Left lobe of liver (tissue), 2 donors: ENCODE measurements at places on chromosomes 4 and X. TPM values are rescaled to one million over a fixed set of nuclear protein-coding genes. Genes with fewer than 3 reads are reported as not detected.

DNA sequence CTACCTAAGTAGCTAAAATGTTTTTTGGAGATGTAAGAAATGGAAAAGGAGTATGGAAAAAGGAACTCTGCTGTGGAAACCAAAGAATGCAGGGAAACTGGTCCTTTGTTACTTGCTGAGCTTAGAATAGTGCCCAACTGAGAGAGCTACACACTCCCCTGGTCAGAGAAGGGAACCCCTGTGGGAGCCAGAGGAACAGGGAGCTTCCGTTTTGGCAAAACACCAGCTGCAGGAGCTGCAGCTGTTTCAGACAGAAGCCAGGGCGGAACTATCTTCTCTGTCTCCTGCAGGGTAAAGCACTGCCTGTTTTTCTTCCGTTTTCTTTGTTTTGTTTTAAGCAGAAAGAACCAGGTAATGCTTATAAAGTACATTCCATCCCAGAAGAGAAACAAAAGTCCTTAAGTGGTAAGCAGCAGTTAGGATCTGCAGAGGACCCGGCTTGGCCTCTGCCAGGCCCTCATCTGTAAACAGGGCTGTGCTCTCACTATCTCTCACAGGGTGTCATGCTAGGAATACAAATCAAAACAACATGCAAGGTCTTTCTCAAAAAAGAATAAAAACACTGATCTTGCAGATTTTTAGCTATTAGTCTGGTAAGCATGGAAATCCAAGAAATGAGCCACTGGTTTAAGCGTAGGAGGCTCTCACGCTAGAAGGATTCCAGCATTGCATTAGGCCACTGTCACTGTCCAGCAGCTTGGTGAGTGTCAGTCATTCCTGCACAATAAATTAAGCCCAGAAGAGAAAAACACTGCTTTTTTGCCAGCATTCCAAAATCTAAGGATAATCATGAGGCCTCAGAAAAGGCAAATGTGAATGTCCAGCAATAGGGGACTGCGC is 76.1 kb downstream of the CHST7 start:
- DNase-seq: no peak

The PPP1R2C gene
- not detected for total RNA-seq

The SH3TC1 gene
- total RNA-seq: 33.3 TPM

The ZNF718 gene
- total RNA-seq: 1.6 TPM

GRCh38 chr4:12447451-12447850 is 1018.8 kb upstream of the HS3ST1 start:
- no peak for DNase-seq

DNA sequence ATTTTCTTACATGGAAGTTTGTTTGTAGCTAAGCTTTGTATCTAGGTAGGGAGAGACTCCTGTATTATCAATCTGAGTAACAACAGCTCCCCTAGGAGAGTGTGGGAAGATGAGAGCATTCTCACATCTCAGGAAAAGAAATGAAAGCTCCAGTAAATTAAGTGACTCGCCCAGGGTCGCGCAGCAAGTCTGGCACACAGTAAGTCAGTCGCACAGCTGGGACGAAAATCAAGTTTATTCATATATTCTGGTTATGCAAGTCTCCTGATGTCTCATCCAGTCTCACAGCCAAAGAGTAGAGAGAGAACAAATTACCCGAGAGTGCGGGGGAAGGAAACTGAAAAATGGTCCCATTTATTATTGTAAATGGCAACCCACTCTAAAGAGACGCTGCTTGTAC is 216.1 kb downstream of the STK32B start:
- DNase-seq: no peak

The HSD17B13 gene
- total RNA-seq: 77.7 TPM

- no peak for DNase-seq
Measured at GRCh38 chr4:171817026-171817425, 3.8 kb downstream of the GALNTL6 start.

GRCh38 chrX:139506333-139506732 is 24.2 kb upstream of the F9 start:
- no peak for DNase-seq

DNA sequence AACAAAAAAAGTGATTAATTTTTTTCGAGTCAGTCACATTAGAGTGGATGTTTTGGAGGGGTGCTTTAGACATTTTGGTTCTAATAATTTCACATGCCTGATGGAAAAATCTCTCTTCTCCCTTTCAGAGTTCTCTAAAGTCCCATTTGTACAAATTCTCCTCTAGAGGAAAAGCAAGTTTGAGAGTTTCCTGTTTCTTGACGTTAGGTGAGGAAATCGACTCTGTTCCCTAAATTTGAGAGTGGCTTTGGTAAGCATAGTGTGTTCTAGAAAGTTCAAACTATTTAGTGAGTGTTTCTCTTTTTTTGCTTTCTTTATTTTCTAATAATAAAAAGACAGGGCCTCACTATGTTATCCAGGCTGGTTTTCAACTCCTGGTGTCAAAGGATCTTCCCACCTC is 1.6 kb upstream of the ATP6AP2 start:
- no peak for DNase-seq

- no peak for DNase-seq
Measured at GRCh38 chrX:133369065-133369464, 46.2 kb downstream of the GPC4 start.

GRCh38 chr4:124202099-124202498 is 510.4 kb downstream of the ANKRD50 start:
- DNase-seq: no peak

The CT47C1 gene
- not detected for total RNA-seq

The RTL3 gene
- total RNA-seq: not detected

The ADAMTS3 gene
- 0.35 TPM for total RNA-seq

The QDPR gene
- total RNA-seq: 156 TPM

The EDA2R gene
- total RNA-seq: 0.15 TPM

DNA sequence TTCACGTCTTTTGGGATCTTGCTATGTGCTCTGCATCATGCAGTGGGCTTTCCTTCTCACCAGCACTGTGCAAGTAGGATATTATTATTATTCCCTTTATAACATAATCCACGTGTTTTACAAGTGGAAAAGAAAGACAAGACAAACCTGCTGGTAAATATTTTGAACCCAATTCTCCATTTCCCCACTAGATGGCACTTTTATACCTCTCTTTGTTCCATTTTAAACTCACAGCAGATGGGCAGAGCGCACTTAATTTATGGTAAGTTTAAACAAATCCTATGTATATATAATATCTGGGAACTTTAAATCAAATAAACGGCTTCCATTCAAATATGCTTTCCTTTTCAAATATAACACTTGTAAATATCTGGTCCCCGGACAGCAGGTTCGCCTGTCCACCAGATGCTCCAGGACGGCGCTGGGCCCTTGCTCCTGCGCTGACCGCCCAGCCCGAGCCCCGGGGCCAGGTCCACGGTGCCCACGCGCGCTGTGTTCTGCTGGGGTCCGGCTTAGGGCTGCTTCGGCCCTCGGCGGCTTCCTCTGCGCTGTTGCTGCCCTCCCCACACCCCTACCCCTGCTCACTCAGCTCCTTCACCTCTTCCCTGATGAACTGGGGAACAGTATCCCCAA is 31.1 kb downstream of the F11 start:
- DNase-seq: no peak

DNA sequence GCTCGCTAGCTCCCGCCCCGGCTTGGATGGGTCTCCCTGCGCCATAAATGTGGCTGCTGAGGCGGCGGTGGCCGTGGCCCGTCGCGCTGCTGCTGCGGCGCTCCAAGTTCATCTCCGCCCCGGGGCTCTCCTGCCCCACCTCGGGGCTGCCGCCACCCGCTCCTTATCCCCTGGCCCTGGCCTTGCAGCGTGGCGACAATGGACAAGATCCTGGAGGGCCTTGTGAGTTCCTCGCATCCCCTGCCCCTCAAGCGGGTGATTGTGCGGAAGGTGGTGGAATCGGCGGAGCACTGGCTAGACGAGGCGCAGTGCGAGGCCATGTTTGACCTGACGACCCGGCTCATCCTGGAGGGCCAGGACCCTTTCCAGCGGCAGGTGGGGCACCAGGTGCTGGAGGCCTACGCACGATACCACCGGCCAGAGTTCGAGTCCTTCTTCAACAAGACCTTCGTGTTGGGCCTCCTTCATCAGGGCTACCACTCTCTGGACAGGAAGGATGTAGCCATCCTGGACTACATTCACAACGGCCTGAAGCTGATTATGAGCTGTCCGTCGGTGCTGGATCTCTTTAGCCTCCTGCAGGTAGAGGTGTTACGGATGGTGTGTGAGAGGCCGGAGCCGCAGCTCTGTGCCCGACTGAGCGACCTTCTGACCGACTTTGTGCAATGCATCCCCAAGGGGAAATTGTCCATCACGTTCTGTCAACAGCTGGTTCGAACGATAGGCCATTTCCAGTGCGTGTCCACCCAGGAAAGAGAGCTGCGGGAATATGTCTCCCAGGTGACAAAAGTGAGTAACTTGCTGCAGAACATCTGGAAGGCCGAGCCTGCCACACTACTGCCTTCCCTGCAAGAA is 763 bp downstream of the USP38 start:
- DNase-seq: peak; percentile 55

The ZNF280C gene
- total RNA-seq: 1.1 TPM

DNA sequence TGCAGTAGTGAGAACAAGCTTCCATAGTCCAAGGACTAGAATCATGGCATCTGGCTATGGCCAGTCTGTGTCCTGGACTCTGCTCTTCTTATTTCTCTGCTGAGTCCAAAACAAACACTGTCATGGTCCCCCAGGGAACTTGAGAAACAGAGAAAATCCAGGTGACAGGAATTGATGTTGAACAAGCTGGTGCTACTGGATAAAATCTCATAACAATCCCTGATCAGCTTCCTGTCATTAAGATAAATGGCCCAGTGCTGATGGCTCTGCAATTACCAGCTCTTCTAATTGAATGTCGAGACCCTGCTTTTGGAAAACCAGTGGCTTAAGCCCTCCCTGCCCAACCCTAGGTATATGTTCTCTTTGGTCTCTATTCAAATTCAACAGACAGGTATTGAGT is 58.8 kb upstream of the ARHGAP36 start:
- no peak for DNase-seq

DNA sequence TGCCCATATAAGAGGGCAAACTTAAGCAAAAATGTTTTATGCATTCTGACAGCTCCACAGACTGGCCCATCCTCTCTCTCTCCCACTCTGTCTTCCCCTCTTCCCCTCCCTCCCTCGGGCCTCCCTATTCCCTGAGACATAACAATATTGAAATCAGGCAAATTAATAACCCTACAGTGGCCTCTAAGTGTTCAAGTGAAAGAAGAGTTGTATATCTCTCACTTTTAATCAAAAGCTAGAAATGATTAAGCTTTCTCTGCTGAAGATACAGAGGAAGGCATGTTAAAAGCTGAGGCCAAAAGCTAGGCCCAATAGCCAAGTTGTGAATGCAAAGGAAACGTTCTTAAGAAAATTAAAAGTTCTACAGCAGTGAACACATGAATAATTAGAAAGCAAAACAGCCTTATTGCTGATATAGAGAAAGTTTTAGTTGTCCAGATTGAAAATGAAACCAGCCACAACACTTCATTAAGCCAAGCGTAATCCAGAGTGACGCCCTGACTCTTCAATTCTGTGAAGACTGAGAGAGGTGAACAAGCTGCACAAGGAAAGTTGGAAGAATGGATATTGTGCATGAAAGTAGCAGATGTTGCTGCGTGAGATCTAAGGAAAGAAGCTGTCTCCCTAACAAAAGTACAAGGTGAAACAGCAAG is 54.9 kb downstream of the USO1 start:
- DNase-seq: no peak

DNA sequence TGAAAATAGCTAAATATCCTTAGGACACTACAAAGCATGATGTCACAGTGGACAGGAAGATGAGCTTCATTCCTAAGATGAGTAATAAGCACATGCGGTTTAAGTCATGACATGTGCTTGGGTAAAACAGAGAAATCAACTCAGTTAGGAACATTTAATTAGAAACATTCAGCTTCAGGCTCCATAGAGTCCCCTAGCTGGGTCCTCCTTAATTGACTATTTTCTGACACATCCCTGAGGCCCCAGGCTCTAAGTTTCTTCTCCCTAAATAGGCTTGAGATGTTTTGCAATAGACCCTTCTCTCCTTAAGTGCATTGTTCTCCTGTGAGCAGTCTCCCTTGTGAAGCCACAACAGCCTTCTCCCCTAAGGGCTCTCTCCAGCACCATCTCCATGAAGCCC is 70.4 kb upstream of the ANXA3 start:
- no peak for DNase-seq

The ARR3 gene
- not detected for total RNA-seq

The BLTP1 gene
- 24.8 TPM for total RNA-seq

DNA sequence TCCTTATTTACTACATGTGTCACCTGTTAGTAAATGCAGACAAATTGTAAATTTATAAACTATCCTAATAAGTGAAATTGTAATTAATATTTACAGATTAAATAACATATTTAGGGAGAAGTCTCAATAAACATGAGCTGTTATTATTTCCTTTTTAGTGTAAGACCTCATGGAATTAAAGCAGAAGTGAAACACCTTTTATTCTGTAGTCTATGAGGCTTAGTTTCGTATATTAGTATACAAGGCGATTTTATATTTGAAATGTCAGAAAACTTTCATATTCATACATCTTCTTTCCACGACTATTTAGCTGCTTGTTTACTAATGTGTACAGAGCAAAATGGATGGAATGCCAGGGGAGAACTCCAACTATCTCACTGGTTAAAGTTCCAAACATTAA is 414.4 kb downstream of the ARHGAP24 start:
- DNase-seq: no peak

The C4orf51 gene
- not detected for total RNA-seq

DNA sequence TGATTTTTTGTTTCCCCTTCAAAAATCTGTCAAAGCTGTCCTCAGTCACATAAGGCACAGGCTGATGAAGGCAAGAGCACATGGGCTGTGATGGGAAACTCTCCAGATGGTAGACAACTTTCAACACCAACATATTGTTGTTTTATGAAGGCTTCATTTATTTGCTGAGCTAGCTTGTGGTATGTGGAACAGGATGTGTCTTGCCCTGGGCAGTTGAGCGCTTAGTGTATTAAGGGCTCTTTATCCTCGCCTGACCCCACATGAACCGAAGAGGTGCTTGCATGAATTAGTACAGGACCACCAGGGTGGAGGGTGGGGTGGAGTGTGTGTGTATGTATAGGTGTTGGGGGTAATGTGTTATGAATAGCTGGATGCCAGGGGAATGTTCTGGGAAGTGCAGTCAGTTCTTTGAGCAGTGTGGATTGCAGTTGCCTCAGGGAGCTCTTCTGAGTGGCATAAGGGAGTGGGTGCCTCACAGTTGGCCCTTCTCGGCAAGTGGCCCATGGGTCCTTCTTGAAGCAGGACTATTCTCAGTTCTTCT is 103.1 kb downstream of the PHEX start:
- no peak for DNase-seq

- DNase-seq: no peak
Measured at GRCh38 chr4:138437263-138437851, 195.2 kb upstream of the SLC7A11 start.

The GRK4 gene
- total RNA-seq: 3.2 TPM

The DNAAF6 gene
- total RNA-seq: not detected

The HSD17B10 gene
- total RNA-seq: 195 TPM

The POLR2B gene
- total RNA-seq: 24.2 TPM

GRCh38 chr4:152634110-152634760 is 45.6 kb downstream of the TMEM154 start:
- no peak for DNase-seq

DNA sequence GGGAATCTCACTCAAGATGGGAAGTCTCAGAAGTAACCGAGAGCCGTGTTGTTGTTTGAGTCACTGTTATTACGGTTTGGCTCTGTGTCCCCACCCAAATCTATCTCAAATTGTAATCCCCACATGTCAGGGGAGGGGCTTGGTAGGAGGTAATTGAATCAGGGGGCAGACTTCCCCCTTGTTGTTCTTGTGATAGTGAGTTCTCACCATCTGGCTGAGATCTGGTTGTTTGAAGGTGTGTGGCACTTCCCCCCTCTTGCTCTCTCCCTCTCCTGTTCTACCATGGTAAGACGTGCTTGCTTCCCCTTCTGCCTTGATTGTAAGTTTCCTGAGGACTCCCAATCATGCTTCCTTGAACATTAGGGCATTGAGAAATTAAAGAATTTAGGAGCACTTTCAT is 37.0 kb downstream of the HAND2 start:
- DNase-seq: no peak

- no peak for DNase-seq
Measured at GRCh38 chrX:138001226-138001625, 435.3 kb downstream of the ZIC3 start.
